RPMI7951 (cell line): ENCODE measurements at places on chromosomes 2 and 18.

DNA sequence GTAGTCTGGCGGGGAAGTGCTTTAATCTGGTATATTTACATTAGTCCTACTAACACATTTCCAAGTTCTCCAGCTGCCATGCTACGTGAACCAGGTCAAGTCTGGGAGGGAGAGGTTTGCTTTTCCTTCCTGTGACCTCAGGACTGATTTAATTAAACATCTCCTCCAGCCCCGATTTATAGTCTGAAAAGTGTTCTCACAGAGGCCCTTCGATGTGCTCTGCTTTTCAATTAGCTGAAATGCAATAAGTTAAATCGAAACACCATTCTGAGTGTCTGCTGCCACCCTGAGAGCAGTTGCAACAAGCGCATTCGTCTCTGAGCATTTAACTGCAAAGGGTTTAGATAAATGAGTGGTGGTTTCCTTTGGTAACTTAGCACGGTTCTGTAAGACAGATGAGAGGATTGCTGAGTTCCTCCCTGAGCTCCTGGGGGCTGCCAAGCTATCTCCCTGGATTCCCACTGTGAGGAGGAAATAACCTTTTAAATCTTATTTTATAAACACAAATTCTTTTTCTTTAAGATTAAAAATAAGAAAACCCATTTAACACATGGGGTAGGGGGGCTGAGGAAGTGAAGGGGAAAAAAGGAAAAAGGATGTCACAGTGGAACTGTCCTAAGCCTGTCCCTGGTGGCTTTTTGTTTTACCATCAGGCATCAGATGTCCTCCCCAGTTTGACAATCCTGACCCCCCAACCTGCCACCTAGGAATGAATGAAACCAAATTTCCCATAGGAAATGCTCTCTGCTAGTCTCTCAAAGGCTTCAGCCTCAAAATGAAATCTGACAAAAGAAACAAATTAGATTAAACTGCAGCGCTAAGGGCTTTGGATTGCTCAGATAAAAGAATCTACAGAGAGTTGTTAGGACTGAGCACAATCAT lies 56.5 kb upstream of the CREB1 start:
- peak; percentile 80 for DNase-seq

DNA sequence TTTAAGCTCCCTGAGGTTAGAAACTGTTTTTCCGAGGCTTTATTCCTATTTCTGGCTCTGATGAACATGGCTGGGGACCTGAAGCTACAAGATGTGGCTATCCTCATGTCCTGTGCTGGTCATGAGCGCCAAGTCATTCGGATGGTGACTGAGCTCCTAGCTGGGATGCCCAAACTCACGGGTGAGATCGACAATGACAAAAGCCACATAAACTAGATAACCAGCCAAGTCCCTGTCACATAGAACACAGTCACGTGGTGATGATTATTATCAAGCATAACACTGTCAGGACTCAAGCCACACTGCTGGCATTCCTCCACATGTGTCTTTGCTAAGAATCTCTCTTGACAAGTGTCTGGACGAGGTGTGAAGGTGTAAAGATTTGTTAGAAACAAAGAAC lies 274.9 kb downstream of the CLIP4 start:
- DNase-seq = no peak

DNA sequence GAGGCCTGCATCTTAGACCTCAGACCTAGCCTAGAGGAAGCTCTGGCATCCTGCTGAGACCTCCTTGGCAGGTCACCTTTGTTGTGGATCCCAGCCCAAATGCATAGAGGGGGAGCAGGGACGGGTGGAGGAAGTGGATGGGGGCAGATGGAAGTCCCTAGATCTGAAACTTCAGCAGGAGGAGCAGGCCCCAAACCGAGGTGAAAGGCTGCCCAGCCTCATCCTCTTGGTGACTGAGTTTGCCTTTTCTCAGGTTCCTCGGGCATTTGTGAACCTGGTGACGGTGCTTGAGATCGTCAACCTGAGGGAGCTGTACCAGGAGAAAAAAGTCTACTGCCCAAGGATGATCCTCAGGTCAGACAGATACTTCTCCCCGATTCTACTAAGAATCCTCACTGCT lies 86.3 kb downstream of the PLB1 start:
- no peak for DNase-seq

DNA sequence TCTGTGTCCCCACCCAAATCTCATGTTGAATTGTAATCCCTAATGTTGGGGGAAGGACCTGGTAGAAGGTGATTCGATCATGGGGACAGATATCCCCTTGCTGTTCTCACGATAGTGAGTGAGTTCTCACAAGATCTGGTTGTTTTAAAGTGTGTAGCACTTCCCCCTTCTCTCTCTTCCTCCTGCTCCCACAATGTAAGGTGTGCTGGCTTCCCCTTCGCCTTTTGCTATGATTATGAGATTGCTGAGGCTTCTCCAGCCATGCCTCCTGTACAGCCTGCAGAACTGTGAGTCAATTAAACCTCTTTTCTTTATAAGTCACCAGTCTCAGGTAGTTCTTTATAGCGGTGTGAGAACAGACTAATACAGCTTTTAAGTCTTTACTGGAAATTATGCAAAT lies 193.3 kb upstream of the RBBP8 start:
- DNase-seq = no peak

DNA sequence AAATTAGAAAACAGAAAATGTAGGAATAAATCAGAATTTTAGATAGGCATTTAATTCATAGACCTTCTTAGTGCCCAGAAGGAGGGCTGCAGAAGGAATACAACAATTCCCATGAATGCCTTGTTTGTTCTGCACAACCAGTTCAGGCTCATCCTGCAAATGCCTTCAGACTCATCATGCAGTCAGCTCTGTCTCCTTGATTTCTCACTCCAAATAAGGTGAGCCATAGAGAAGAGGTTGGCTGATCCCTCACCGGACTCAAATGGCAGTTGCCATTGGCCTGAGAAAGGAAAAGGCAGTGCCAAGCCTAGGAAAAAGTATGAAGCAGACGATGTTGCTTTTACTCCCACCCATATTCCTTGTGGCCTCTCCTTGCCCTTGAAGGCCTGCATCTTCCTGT lies 50.3 kb downstream of the DSC3 start:
- DNase-seq = no peak

GRCh38 chr2:85758361-85759256 lies 4.8 kb downstream of the ATOH8 start:
- no peak for DNase-seq

DNA sequence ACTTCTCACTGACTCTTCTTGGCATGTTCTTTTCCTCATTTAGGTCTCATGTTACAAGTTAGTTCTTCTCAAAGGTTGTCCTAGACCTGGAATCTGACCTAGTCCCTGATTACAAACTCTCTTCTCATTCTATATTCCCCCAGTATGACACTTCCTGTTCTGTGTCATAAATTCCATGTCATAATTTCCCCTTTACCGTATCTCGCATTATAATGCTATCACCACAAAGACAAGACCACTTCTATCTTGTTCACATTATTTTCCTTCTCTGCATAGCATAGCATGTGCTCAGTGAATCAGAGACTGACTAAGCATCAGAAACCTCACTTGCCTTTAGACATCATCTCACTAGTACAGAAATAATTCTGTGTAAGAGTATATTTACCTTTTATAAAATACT lies 63.6 kb upstream of the CAVIN2 start:
- DNase-seq = peak; percentile 34

DNA sequence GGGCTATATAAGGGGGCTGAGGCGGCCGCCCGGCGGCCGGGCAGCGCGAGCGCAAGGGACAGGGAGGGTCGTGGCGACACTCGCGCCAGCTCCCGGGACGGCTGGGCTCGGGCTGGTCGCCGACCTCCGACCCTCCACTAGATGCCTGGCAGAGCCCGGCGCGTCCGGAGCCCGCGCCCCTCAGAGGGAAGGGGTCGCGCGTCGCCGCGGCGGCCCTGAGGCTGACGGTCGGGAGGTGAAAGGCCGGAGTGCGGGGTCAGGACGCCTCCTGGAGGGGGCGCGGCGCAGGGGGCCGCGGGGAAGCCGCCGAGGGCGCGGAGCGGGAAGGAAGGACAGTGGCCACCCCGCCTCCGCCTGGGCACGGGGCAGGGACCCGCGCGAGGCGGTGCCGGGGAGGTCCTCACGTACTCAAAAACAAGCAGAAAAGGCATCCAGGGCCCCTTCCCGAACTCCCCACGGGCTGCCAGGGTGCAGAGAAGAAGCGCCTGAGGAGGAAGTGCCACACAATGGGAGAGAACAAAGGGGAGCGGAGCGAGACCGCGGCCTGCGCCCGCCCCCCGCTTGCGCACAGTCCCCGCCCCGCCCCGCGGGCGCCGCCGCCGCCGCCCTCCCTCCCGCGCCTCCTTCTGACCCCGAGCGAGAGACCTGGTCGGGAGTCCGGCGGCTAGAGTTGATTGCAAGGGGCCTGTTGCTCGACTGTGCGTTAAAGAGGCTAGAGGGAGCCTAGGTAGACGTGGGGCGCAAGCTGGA lies 776 bp upstream of the KLF7 start:
- DNase-seq = peak; percentile 85
